CD4-positive, alpha-beta memory T cell (primary cell): ENCODE measurements at places on chromosomes 2 and 18. TPM values are rescaled to one million over a fixed set of nuclear protein-coding genes. Genes with fewer than 3 reads are reported as not detected.

GRCh38 chr2:211744379-211744778, 794.2 kb downstream of the ERBB4 start:
- DNase-seq, result no peak
- no peak overlapping the region for H3K4me3 ChIP-seq
- no peak overlapping the region for H3K27ac ChIP-seq
- no peaks in the 10 kb centered on the region for H3K27me3 ChIP-seq
- no peaks in the 10 kb centered on the region for H3K36me3 ChIP-seq

- no peak overlapping the region for H3K27ac ChIP-seq
- DNase-seq, result no peak
- peaks cover 24% of the 10 kb centered on the region for H3K27me3 ChIP-seq
- peaks cover 9% of the 10 kb centered on the region for H3K4me1 ChIP-seq
Measured at GRCh38 chr18:3498698-3499471, 48.9 kb downstream of the TGIF1 start.

DNA sequence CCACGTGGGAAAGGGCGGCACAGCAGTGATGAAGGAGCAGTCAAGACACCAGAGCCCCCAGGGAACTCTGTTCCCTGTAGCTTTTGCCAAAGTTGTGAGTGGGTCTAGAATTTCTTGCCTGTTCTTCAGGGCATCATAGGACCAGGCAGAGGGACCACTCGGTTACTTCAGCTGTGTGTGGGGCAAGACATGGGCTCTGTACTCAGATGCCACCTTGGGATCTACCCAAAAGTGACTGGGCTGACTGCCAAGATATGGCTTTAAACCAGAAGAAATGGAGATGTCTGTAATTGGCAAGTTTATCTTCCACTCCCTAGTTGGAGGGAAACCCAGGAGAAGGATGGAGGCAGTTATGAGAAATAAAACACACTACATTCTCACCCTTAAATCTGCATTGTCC, 29.6 kb downstream of the KCNF1 start:
- no peak for DNase-seq
- H3K27me3 ChIP-seq, result peaks cover 7% of the 10 kb centered on the region
- H3K36me3 ChIP-seq, result no peaks in the 10 kb centered on the region
- no peak overlapping the region for H3K4me3 ChIP-seq

DNA sequence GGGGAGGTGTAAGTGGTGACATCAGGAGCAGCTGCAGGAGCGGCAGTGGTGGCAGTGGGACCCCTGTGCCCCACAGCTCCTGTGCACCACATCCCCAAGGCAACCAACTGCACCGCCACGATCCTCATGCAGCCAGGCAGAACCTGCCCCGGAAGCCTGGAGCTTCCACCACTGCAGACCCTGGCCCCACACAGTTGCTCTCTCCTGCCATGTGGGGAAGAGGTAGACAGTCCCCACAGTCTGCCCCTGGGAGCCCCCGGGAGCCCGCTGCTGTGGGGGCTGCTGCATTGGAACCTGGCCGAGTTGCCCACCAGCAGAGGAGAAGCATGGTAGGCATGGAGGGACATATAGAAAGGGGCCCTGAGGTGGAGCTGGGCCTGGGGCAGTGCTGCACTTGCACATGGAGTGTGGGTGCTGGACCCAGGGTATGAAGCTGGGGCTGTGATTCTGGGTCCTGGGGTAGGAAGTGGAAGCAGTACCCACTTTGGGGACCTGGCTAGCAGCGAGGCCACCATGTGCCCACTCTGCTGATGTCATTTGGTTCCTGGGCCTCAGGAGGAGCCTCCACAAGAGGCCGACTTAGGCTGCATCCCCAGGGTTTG, 623.3 kb upstream of the LRRTM4 start:
- H3K27ac ChIP-seq, result no peak overlapping the region
- H3K27me3 ChIP-seq, result no peaks in the 10 kb centered on the region
- no peaks in the 10 kb centered on the region for H3K4me1 ChIP-seq
- H3K4me3 ChIP-seq, result no peak overlapping the region
- no peaks in the 10 kb centered on the region for H3K36me3 ChIP-seq

- no peaks in the 10 kb centered on the region for H3K4me1 ChIP-seq
- no peaks in the 10 kb centered on the region for H3K36me3 ChIP-seq
- DNase-seq, result no peak
Measured at GRCh38 chr2:86275384-86275799, 62.0 kb downstream of the REEP1 start.

The SPR gene
- total RNA-seq, result not detected

The CFAP221 gene
- not detected for total RNA-seq

The ACMSD gene
- total RNA-seq, result not detected

The FOXD4L1 gene
- 0.52 TPM for total RNA-seq

The SKA1 gene
- total RNA-seq, result 0.28 TPM

The AOX1 gene
- total RNA-seq, result not detected
